Parietal lobe (tissue), 2 donors: ENCODE measurements at places on chromosomes 16 and 17. TPM values are rescaled to one million over a fixed set of nuclear protein-coding genes. Genes with fewer than 3 reads are reported as not detected.

ERN2 gene
- not detected for total RNA-seq

SALL1 gene
- total RNA-seq, result 11.9 TPM

HNF1B gene
- not detected for total RNA-seq

MPP3 gene
- 58.5 TPM for total RNA-seq

RUSF1 gene
- total RNA-seq, result 47.3 TPM

FBXW10B gene
- 3.1 TPM for total RNA-seq

CA4 gene
- not detected for total RNA-seq

TEKT1 gene
- total RNA-seq, result 1.3 TPM

CCL14 gene
- total RNA-seq, result not detected
